ENCODE measurements at places on chromosomes 11 and 22.

DNA sequence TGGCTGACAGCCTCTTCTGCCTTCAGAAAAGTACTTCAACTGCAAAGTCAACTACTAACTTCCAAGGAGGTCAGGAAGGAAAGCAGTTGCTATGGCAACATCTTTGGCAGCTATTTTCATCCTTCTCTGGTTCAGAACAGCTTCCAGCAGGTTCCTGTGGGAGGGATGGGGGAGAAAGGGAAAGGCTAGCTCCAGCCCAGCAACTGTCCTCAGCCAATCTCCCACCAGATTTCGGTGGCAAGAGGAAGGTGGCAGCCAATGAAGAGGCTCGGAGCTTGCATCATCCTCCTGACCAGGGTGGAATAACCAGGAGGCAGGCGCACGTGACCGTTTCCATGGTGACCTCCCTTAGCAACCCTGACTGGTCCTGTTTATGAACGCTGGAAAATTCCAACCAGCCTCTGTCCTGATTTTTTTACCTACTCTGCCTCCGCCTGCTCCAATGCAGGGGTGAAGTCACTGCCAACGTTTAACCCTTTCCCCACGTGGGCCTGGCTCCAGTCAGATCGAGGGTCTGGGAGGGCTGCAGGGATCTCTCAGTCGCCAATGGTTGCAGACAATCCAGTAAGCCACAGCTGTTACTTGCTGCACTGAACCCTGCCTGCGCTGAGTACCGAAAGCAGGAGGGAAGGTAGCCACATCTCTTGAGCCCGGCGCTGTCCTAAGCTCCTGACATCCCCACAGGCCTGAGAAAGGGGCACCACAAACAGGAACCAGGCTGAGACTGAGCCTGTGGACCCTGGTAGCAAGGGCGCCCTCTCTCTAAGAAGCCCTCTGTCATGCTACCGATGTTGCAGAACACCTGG, 11.2 kb upstream of the MALAT1 start:
- no peak for DNase-seq

- DNase-seq, result no peak
Measured at GRCh38 chr22:30026756-30027155, 53.5 kb upstream of the HORMAD2 start.

DNA sequence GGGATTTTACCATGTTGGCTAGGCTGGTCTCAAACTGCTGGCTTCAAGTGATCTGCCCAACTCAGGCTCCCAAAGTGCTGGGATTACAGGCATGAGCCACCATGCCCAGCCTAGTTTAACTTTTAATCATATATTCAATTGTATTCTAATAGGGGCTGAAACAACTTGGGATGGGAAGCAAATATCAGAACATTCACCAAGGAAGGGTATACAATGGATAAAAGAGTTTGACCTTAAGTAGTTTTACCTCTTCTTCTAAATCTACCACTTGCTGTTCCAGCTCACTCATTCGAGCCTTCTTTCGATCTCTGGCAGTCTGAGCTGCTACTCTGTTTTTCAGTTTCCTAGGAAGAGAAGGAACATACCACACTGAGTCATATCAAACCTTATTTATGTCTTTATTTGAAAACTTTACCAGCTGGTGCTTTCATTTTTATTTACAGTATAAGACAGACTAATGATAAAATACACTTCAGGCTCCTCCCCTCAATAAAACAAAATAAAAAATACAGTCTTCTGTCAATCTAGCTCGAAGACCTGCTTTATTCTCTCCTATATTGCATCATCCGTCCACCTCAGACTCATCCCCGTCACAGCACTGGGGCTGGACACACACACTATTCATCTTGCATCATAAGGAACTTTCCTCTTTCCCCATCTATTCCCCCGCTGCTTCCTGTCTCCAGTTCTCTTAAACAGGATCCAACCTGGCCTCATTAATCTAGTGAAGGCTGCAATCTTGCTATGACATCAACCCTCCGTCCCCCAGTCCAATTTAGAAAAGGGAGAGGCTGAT, 1.4 kb downstream of the XBP1 start:
- DNase-seq, result no peak

- no peak for DNase-seq
Measured at GRCh38 chr11:29153078-29153477, 863.8 kb downstream of the KCNA4 start.

- DNase-seq, result no peak
Measured at GRCh38 chr11:32450372-32450771, 15.0 kb upstream of the WT1 start.

DNA sequence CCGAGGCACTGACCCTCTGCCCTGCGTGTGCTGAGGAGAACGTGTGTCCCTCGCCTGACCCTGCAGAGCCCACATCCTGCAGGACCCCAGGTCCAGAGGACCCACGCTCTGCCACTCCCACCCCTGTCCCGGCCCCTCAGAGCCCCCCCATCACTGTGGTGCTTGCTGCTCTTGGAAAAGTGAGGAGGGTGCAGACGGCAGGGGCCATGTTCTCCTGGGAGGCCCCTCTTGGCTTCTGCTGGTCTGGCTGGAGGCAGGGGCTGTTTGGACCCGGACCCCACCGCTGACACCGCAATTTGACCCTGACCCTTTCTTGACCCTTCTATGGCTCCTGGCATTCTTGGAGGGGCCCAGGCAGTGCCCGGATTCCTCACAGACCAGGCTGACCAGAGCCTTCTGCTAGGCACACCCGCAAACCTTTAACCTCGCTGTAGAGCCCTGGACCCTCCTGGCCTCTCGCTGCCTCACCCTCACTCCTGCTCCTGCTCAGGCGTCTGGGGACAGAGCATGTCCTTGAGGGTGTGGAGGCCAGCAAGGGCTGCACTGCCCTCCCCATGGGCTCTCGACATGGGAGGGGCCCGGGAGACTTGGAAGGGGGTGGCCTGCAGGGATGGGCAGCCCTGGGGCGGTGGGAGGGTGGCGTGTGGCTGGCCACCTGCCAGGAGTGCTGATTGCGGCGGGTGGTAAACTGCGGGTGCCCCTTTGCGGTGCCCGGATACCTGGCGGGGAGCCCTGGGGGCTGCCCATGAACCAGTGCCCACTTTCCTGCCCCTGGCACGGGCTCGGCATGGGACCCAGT, 37.0 kb upstream of the MUC5AC start:
- no peak for DNase-seq

GRCh38 chr11:112161012-112161411, 2.9 kb downstream of the IL18 start:
- DNase-seq, result no peak

DNA sequence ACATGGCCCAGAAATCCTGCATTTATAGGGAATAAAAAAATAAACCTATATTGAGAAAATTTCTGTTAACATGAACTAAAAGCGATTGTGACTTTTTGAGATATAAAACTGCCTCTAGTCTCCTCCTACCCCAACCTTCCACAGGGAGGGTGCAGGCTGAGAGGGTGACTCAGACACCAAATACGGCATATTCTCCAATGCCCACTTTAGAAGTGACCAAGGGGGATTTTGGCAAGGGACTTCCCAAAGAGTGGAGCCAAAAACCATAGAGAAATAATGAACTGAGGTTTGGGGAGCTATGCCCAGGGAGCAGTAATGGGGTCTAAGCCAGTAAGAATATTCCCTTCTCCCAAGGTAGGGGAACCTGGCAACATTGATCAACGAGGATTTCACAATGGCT, 124.9 kb upstream of the ZC3H12C start:
- DNase-seq, result no peak

Data from activated gamma-delta T cell treated with Interleukin-2 at 50 U/mL for 16 hours (primary cell).